NCI-H2081 (cell line): ENCODE measurements at places on chromosomes 11 and 22.
A peak's percentile ranks its signal among the peaks of the same experiment; 100 is the strongest.

DNA sequence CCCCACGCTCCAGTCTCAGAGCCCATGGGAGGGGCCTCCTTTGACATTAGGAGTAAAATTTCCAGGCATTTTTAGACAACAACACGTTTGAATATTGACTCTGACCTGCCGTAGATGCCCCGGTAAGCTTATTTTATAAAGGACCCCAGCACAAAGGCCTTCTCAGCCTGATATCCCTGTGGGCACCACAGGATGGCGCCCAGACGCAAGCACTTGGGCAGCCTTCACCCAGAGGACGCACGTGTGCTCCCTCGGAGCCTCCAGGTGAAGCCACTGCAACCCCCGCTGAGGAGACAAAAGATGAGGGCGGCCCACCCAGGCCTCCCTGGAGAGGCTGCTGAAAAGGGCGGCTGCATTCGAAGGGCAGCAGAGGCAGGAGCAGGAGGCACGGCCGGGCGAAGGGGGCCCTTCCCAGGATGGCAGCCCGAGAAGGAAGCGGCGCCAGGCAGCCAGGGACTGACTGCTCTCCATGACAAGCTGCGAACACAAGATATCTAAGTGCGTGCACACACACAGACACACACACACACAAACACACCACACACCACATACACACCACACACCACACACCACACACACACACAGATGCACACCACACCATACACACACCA is 15.2 kb upstream of the TH start:
- DNase-seq = peak; percentile 78

- no peak for DNase-seq
Observed at GRCh38 chr22:44133161-44133560, 47.6 kb upstream of the PARVG start.

DNA sequence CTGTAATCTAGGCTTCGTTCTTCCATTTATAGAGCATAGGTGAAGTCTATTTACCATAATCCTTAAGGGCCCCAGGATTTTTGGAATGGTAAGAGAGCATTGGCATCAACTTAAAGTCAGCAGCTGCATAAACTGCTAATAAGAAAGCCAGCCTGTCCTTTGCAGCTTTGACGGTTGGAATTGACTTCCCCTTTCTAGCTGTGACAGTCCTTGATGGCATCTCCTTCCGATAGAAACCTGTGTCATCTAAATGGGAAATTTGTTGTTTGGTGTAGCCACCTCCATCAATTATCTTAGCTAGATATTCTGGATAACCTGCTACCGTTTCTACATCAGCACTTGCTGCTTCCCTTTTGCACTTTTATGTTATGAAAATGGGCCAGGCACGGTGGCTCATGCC is 58.0 kb upstream of the GLYATL1B start:
- DNase-seq = no peak

GRCh38 chr11:71139516-71140205 is 112.7 kb downstream of the SHANK2 start:
- no peak for DNase-seq

DNA sequence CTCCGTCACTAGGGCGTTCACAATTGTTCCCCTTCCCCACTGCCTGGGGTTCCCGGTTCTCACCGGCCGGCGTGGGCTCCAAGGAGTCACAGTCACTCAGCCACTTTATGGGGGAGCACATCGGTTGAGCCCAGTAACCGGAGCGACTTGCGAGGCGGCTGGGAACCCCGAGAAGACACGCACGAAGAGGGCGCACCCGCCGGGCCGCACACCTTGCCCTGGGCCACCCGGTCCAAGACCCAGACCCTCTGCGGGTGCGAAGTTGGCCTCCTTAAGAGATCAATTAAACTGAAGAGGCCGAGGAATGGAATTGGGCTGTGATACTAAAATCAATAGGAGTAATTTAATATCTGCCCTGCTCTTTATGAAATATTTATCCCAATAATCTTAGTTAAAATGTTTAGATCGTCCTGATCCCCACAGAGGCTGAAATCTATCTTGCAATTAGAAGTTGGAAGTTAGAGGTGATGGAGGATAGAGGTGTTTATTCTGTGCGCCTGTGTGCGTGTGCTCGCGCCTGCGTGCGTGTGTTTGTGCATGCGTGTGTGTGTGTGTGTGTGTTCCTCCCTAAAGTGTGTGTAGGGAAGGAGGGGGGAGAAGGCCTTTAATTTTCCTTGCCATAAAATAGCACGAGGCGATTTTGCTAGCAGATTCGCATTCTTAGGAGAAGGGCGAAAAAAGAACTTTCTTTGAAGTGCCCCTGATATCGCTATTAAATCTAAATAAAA is 954 bp upstream of the MN1 start:
- no peak for DNase-seq

GRCh38 chr11:93166194-93166593 is 31.6 kb downstream of the SLC36A4 start:
- no peak for DNase-seq

DNA sequence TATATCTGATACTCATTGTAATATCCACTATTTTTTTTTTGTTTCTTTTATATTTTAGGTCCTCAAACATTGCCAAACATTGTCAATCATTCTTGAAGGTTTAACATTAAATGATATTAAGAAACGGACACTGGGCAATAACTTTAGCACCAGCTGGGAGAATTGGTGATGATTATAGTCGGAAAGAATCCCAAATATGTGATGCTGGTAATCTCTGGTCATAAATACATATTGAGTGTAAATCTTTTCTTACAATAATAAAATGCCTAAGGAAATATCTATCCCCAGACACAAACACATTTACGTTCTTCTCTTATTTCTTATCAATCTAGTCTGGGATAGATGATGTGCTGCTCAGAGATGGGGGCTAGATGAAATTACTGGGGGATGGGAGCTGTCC is 25.2 kb downstream of the OR51E2 start:
- no peak for DNase-seq

GRCh38 chr11:103729617-103730016 is 306.8 kb upstream of the DDI1 start:
- no peak for DNase-seq

DNA sequence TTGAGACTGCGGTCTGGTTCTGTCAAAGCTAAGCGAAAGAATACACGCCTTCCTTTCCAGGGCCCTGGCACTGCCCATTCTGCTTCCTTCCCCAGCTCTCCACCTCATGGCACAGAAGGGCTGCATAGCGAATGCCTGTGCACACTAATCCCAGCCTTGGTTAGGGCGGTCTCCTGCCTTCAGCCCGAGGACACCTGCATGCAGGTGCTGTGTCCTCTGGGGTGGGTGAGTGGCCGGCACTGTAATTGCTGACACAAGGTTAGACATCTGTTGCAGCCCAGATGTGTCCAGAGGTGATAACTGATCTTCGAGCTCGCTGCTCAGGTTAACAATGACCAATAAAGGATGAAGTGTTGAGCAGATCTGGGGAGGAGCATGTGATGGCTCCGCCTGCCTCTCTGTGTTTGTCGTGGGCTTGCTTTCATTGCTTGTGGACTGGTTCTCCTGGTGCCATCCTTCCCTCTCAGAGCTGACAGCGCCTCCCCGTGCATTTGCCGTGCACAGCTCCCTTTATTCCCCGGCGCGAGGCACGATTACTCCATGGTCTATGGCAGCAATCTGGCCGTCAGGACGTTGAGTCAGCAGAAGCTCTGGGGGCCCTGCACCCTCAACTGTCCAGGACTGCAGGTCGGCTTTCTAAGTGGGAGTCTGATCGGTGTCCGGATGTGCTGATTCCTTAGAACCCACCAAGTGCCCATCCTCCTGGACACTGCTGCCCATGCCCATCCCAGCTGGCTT is 1088.2 kb downstream of the BRD1 start:
- DNase-seq = no peak

- no peak for DNase-seq
Observed at GRCh38 chr22:19709063-19709769, 5.1 kb upstream of the SEPTIN5 start.

GRCh38 chr22:38317995-38318715 is 922 bp upstream of the CSNK1E start:
- peak; percentile 65 for DNase-seq

- DNase-seq = no peak
Observed at GRCh38 chr11:94077552-94078293, 50.9 kb upstream of the PANX1 start.

DNA sequence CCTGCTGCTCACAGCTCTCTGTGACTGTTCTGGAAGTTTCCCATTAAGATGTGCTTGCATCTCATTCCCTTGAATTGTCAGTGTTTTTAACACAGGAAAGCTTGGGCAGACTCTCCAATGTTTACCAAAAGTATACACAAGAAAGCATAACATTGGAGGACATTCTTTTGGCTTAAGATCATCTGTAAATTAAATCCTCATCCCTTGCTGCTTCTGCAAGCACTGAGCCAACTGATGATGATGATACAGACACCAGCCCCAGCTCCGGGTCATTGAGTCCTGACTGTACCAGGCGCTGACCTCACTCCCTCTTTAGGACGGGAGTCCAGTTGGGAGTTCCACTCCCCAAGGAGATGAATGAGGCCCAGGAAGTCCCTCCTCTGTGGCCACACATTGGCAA is 23.8 kb downstream of the CD82 start:
- DNase-seq = no peak

- no peak for DNase-seq
Observed at GRCh38 chr22:49540913-49541692, 286.6 kb downstream of the BRD1 start.

DNA sequence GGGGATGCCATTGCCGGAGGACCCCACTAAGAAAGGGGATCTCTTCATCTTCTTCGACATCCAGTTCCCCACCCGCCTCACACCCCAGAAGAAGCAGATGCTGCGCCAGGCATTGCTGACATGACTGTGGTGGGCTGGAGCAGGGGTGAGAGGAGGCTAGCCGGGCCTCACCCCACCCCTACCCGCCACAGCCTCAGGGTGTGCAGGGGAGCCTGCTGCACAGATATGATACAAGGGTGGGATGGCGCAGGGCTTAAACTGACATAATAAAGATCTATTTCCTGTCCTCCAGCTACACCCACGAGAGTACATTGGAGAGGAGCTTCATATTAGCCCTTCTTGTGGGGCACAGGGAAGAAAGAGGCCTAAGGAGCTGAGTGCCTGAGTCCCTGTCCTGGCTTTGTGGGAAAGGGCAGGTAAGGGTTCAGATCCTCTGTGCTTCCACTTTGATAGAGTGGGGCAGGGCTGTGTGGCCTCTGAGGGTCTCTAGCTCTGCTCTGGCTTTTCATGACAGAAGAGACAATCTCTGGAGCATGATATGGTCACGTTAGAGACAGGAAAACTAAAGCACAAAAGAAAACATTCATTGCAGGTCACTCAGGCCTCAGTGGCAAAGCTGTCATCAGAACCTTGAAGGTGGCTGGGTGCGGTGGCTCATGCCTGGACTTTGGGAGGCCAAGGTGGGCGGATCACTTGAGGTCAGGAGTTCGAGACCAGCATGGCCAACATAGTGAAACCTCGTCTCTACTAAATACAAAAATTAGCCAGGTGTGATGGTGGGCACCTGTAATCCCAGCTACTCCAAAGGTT is 12.4 kb downstream of the UCP2 start:
- no peak for DNase-seq

GRCh38 chr11:64744544-64745188 is 724 bp upstream of the RASGRP2 start:
- no peak for DNase-seq

DNA sequence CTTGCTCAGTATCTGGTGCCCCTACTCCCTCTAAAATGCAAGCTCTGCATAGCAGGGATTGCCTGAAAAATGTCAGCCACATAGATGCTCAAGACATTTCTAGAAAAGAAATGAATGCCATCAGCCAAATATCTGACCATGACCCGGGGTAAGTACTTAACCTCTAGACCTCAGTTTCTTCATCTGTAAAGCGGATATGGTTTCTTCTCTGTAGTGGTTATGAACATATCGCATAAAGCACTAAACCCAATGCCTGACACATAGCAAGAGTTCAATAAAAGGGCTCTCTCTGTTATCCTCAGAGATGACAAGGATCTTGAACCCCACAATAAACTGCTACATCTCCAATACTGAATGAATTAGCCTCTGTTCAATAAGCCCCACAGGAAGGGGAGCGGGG is 122.6 kb downstream of the ABTB2 start:
- no peak for DNase-seq
